GM13977 (cell line): ENCODE measurements at places on chromosomes 12 and 14.

- DNase-seq: no peak
Observed at GRCh38 chr14:99699861-99700260, 15.8 kb downstream of the CYP46A1 start.

- DNase-seq: no peak
Observed at GRCh38 chr12:119409043-119409442, 74.5 kb downstream of the CCDC60 start.

GRCh38 chr12:3218228-3219171 is 141.3 kb downstream of the TSPAN9 start:
- peak; percentile 50 for DNase-seq

GRCh38 chr12:101027816-101028215 is 182.2 kb downstream of the SLC5A8 start:
- no peak for DNase-seq

- no peak for DNase-seq
Observed at GRCh38 chr12:101480849-101481248, 5.7 kb downstream of the SPIC start.

GRCh38 chr12:76470028-76470939 is 89.3 kb downstream of the OSBPL8 start:
- DNase-seq: peak; percentile 20

GRCh38 chr12:113101751-113102150 is 33.8 kb downstream of the RASAL1 start:
- no peak for DNase-seq

DNA sequence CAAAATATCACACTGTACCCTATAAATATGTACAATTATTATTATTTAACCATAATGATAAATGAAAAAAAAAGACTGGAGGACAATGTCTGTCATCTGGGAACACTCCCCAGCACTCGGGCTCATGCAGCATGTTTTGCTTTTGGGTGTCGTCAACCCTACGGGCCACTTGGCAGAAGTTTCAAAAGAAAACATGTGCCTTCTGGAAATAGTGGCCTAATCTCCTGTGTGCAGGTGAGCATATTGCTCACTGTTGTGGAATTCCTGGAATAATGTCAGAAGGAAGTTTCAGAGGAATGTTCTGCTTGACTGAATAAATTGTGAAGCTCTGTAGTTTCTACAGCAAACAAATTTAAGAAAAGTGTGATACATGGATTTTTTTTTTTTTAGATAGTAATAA is 298.3 kb downstream of the SSPN start:
- DNase-seq: no peak

- DNase-seq: no peak
Observed at GRCh38 chr14:54135804-54136280, 179.2 kb upstream of the BMP4 start.

DNA sequence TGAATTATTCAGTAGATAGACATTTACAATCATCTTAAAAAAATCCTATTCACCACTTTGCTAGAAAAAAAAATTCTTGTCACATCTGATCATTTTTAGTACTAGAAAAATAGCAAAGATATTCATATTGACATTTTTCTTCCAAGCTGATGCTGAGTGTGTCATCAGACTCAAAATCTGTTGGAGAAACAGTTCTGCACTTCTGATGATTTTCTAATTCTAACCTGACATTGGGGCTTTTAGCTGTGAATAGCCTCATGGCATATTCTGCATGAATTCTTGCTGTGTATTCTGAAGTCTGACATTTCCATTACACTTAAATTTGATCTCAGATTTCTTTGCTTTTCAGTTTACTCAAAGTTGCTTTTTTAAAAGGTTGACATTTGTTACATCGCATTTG is 150.1 kb downstream of the PIK3C2G start:
- no peak for DNase-seq

- no peak for DNase-seq
Observed at GRCh38 chr14:80776657-80777056, 164.9 kb downstream of the CEP128 start.

GRCh38 chr14:100665511-100666032 is 61.1 kb upstream of the DLK1 start:
- no peak for DNase-seq

DNA sequence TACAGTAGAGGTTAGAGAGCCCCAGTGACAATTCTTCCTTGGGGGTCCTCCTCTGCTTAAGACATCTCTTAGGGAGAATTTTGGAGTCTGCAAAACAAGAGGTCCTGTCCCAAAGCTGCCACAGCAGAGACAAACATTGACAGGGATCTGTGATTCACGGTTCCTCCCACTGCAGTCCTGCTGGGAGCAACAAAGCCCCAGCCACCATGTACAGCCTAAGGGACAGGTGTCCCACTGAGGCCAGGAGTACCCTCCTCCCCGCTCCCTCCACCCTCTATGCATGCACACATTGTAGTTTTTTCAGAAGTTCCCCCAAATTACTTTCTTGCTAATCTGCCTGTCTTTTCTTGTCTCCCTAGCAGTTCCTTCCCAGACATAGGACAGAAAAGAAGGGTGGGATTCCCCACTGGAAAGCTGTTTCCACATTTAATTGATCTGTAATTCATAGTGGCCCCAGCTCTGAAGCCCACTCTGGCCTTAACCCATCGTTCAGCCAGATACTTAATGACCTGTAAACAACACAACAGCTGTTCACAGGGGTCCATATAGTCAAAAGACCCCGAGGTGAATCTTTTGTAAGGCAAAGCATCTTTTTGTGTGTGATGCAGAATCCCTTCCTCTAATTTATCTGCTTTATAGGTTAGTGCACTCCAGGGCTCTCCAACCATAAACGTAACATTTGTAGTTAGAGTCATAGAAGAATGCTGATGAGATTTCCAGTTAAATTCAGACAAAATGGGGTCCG is 13.9 kb upstream of the PRICKLE1 start:
- no peak for DNase-seq

- no peak for DNase-seq
Observed at GRCh38 chr14:48937541-48938195, 648.5 kb downstream of the RPS29 start.

- peak; percentile 22 for DNase-seq
Observed at GRCh38 chr14:36582874-36583241, 444 bp upstream of the NKX2-8 start.

GRCh38 chr12:108853981-108854446 is 3.4 kb downstream of the SSH1 start:
- no peak for DNase-seq

DNA sequence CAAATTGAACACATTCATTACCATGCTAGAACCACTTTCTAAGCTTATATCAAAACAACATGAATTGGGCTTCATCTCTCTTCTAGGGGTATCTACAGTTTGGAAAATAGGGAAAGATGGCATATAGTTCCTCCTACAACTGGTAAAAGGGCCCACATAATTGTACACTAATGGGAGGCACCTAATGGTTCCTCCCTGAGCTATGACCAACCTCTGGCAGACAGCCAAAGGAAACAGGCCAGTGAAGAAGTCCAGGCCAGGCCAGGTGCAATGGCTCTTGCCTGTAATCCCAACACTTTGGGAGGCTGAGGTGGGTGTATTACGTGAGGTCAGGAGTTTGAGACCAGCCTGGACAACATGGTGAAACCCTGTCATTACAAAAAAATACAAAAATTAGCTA is 23.2 kb upstream of the APOF start:
- no peak for DNase-seq

DNA sequence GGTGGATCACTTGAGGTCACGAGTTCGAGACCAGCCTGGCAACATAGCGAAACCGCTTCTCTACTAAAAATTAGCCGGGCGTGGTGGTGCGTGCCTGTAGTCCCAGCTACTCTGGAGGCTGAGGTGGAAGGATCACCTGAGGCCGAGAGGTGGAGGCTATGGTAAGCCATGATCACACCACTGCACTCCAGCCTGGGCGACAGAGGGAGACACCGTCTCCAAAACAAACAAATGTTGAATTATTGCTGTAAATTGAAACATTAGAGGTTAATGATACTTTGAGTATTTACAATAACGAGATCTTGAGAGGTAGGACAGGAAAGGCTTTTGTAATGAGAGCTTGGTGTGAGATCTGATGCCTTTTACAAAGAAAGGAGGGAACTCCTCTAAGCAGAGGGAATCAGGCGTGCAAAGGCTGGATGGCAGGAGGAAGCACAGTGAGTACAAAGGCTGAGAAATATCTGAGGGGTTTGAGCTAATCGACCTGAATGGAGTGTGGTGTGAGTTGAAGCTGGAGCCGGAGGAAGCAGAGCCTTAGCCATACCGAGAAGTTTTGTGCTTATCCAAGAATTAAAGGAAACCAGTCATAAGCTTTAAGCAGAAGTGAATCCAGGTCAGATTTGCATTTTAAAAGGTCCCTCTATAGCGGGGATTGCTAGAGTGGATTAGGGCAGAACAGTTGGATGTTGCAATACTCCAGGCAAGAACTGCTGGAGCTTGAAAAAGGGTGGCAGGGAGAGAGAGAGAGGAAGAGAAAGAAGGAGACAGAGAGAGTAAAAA is 1.1 kb downstream of the RHNO1 start:
- DNase-seq: peak; percentile 47

DNA sequence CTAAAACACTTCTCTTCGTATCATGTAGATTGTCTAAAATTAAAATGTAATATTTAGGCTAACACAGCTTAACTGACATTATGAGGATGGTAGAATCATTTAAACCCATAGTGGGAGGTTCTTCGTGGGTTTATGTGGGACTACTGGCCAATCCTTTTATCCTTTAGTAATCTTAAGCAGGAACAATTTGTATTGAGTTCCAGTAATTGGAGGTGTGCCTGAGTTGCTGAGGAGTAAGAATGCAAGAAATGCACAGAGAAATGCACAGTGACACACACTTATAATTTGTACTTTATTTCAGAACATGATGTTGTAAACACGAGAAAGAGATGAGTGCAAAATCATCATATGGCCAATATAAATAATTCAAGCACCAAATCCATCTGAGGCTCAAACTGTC is 22.3 kb downstream of the OTOGL start:
- DNase-seq: no peak

DNA sequence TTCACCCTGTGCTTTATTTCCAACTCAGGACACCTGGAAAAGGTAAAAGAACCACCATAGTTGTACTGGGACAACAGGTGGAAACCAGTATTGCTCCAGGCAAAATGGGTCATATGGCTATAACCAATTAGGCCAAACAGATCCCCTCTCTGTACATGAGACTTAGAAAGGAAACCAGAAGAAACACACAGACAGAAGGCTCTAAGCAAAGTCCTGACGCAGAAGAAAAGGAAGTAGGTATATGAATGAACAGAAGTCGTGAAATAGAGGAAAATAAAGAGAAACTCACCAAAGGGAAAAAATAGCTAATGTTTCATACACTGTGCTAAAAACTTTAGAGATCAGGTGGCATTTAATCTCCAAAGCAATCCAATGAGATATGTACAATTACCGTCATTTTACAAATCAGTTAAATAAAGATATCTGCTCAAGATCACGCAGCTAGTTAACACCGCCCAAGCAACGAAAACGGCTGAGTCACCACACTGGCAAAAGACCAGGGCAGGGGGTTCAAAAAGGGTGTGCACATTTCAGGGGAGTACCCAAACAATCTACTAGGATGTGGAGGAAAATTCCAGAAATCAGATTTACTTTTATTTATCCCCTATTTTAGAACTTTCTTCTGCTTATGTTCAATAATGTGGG is 82.3 kb downstream of the ITPR2 start:
- no peak for DNase-seq

DNA sequence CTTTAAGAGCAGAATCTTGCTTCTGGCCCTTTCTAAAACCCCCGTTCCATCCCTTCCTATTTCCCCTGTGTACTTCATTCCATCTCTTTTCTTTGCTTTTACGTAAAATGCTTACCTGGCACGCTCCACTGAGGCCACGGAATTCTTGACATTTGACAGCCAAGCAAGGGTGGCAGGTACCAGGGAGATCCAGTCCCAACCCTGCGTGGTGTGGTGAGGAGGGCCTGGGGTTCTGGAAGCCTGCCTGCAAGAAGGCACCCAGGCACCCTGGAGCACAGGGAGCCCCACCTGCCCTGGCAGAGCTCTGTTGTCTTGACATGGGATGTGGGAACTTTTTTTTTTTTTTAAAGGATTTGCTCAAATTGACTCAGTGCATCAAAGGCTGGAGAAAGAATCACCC is 48.6 kb downstream of the ITPK1 start:
- DNase-seq: no peak

DNA sequence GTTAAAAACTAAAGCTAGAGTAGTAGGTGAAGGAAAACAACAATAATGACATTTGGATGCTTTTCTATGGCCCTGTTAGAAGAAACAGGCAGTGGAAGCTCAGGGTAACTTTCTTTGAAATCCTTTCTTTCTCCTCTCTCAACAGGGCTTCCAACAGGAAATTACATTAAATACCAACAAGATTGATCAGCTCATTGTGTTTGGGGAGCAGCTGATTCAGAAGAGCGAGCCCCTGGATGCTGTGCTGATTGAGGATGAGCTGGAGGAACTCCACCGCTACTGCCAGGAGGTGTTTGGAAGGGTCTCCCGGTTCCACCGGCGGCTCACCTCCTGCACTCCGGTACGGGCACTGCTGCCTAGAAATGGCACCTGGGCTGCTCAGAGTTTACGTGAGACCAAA is 81.5 kb downstream of the ESR2 start:
- DNase-seq: no peak

DNA sequence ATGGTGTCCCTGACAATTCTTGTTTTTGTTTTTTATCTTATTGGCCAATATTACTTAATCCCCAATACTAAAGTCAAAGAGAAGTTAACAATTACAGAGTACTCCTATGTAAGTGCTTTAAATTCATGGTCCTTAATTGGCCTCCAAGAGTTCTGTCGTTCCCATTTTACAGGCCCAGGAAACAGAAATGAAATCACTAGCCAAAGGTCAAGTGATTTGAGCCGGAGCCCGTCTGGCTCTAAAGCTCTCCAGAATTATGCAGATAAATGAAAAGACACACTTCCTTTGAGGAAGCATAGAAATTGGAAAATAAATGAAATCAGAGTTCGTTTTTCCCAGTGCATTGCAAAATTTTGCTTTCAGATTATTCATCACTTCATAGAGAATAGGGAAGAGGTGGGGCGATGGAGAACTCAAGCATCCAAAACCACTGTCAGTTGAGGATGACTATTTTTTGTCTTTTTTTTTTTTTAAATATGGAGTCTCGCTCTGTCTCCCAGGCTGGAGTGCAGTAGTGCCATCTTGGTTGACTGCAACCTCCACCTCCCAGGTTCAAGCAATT is 78.5 kb downstream of the MAP1LC3B2 start:
- no peak for DNase-seq

- peak; percentile 81 for DNase-seq
Observed at GRCh38 chr12:122946690-122947341, 19.4 kb downstream of the ABCB9 start.

- peak; percentile 57 for DNase-seq
Observed at GRCh38 chr12:111788178-111788654, 21.5 kb downstream of the ALDH2 start.
